Psoas muscle (tissue), 8 donors: ENCODE measurements at places on chromosomes 2 and 18. TPM values are rescaled to one million over a fixed set of nuclear protein-coding genes. Genes with fewer than 3 reads are reported as not detected.

DNA sequence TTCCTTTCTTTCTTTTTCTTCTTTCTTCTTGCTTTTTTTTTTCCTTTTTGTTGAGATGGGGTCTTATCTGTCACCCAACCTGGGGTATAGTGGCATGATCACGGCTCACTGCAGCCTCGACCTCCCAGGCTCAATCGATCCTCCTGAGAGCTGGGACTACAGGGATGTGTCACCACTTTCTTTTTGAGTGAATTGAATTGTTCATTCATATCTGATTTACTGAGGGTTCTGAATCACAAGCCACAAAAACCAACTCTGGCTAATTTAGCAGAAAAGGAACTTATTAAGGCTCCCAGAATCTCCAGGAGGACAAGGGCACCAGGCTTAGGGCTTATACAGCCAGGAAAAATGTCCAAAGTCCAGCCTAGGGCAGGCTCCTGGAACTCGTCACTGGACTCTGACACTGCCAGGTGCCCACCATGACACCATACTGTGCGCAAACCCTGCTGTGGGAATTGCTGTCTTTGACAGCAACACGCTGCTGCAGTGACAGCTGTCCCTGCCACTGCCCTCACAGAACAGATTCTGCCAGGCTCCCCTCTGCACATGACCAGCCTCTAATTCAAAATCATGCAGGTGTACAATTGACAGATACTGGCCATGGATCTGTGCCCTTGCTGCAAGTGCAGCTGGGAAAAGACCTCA lies 42.9 kb upstream of the EML6 start:
- DNase-seq: no peak

STAT1 gene
- polyA plus RNA-seq: 14.2 TPM

DNA sequence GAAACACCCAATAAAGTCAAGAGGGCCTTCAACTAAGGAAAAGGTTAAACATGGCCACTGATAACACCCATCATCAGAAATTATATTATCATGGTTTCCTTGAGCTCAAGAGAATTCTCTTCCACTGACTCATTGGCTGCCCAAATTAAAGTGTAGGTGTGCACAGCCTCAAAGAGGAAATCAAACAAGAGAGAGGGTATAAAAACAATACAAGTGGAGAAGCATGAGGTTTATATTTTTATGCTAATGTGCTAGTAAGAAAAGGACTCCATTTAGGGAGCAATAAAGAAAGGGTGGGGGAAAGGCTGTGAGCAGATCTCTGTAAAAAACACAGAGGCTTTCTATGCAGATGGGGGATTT lies 168.8 kb upstream of the VRK2 start:
- no peak for DNase-seq

FOXI3 gene
- not detected for polyA plus RNA-seq

GRCh38 chr2:69315160-69315761 lies 71.8 kb downstream of the GFPT1 start:
- DNase-seq: no peak

GRCh38 chr2:216765761-216766262 lies 70.5 kb upstream of the IGFBP5 start:
- DNase-seq: no peak

DNA sequence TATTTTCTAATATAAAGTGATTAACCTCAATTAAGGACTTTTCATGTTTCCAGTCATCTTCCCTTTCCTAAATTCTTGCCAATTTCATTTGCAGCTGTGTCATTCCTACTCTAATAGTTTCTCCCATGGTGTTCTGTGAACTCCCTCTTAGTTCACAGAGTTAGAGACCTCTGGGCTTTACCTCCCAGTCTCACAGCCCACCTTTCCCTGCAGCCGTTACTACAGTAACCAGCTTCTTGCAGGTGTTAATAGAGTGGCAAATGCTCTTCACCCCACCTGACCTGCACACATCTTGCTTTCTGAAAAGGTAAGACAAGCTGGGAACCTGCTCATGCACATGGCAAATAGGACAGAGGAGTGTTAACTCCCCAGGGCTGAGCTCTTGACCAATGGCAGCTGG lies 250.1 kb downstream of the FBXO15 start:
- no peak for DNase-seq

GRCh38 chr18:31610286-31611205 lies 18.9 kb downstream of the TTR start:
- no peak for DNase-seq

GCG gene
- 0.23 TPM for polyA plus RNA-seq

PLEKHH2 gene
- polyA plus RNA-seq: 0.39 TPM

DNA sequence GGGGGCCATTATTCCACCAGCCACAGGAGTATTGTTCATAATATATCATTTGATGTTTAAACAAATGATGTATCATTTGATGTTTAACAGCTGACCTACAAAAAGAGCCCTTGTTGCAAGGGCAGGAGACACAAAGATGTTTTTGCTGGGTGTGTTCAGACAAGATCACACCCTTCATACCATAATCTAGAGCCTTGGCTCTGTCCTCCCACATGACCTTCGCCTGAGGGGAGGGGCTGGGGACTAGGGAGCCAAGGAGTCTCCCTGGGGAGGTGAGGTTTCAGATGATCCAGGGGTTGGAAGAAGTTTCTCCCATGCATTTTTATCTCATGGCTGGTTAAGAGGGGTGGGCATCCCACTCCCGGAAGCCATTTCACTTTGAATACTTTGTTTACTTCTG lies 33.5 kb downstream of the CDC42EP3 start:
- no peak for DNase-seq
